Brain pericyte (primary cell): ENCODE measurements at places on chromosomes 6 and 20.

DNA sequence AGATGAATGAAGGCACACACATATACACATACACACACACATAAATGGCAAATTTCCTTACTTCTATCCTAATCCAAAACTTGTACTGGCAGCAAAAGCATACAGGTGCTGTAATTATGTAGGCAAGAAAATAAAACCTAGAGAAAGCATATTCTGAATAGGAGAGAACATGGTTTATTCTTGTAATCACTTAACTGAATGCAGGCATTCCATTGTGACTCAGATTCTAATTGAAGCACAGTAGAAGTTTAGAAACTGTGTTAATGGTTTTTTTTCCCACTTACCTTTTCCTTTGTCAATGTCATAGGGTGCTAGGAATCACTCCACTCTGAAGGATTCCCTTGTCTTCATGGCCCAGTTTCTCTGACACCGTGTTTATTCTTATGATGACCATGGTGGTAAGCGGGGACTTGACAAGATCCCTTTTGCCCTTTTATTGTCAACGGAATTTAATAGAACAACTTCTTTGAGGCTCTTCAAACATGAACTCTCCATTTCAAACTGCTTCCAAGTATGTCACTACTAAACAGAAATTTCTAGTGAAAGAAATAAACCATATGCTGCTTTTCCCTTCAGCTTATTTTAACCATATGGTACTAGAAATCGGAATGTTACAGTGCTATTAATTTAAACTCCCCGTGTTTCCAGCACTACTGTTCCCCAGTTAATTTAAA lies 164.2 kb downstream of the OGFRL1 start:
- no peak for DNase-seq

GRCh38 chr6:5333658-5334057 lies 72.3 kb downstream of the FARS2 start:
- DNase-seq, result no peak

GRCh38 chr6:121885399-121886152 lies 450.1 kb downstream of the GJA1 start:
- no peak for DNase-seq

DNA sequence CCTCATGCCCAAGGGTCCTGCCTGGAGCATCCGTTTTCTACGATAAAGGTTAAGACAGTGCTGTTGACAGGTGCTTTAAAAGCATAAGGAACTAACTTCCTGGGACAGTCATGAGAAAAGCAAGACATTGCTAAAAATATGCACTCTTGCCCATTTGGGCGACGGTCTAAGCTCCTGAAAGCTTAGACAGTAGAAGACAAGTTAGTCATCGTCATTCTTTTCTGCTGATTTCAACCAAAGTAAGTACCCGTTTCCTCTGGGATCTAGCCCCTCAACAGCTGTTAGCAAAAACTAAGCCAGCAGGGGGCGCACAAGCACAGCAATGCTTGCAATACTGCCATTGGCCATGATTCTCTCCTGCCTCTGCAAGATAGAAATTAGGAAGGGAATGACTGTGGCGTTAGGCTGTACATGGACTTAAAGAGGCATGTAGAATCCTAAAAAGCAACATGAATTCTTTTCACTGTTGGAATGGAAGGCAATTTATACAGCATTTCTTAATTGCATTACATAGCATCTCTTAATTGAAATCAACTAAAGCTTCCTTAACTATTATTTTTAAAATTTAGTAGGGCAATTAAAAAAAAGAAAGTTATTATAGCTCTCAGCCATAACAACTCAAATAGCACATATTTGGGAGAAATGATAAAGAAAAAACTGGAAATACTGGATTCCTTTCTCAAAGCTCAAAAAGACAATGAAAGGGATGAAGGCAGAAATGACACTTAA lies 147.8 kb upstream of the RALGAPA2 start:
- DNase-seq, result no peak

GRCh38 chr20:37866051-37866450 lies 36.9 kb upstream of the VSTM2L start:
- no peak for DNase-seq

GRCh38 chr6:13180538-13180937 lies 147.8 kb downstream of the TBC1D7 start:
- no peak for DNase-seq

- DNase-seq, result no peak
Measured at GRCh38 chr6:159577564-159577963, 115.5 kb downstream of the SOD2 start.

DNA sequence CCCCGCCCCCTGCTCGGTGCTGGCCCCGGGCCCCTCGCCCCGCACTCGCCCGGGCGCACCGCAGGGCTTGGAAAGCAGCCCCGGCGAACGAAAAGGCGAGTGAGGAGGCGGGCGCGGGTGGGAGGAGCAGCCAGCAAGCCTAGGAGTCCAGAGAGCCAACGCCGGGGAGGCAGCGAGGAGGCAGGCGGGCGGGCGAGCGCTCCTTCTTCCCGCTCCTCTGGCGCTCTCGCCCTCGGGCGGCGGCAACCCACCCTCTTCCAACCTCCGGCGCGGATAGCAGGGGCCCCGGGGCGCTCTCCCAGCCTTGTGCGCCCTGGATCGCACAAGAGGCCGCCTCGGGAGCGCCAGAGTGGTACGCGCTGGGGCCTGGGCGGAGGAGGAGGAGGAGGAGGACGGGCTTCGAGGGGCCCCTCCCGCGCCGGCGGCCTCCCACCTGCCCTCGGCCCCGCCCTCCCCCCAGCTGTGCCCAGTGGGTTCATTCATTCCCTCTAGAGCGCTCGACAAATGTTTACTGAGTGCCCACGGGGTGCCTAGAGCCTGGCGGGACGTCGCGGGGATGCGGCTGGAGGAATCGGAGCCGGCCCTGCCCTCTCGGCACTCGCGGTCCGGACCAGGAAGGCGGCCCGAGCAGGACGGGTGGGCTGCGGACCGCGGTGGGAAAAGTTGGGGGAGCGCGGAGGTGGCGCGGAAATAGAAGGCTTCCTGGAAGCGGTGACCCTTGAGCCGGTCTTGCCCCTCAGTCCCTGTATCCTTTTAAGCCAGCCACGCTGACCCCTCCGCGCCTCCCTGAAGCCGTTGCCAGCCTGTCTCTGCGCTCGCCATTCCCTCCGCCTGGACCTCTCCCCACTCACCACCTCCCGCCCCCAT lies at the start of gene BMP7:
Gene BMP7, minus strand, starts transcription at position 351 of the 867 bp plus-strand sequence. CDS start 519 bp downstream, outside the sequence.
- DNase-seq, result no peak
